ENCODE measurements at places on chromosomes 7 and 10.

DNA sequence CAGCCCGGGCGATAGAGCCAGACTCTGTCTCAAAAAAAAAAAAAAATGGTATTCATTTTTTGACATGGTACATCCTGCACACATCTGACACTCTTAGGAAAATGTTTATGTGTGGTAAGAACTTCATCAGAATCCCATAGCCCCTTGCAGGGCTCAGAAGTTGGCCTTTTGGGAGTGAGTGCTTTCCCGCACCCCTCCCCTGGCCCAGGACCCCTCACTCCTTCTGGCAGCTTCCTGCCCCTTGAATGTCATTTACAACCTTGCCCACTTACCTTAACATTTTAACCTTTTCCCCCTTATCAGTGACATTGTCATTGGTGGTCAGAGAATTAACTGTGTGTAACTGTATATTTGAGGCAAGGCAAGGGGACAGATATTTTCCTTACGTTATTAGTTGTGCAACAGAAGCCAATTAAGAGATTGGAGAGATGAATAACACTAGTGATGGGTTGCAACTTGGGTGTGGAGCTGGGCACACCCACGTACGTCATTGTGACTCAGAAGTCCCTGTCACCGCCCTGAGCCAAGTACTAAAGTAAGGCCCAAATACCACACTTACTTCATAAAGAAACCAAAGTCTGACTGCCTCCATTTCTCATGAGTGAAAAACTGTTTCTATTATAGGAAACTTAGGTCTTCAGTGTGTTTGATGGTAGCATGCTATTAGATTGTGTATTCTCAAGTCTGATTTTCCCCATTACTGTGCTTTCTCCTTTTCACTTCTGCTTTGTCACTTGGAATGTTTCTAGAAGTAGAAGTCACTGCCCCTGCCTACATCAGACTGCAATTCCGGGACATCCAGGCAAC is 31.6 kb downstream of the OGDH start:
- DNase-seq = peak; percentile 45

- DNase-seq = peak; percentile 56
These were observed 511 bp upstream of the NRP1 start for GRCh38 chr10:33334805-33335550.

DNA sequence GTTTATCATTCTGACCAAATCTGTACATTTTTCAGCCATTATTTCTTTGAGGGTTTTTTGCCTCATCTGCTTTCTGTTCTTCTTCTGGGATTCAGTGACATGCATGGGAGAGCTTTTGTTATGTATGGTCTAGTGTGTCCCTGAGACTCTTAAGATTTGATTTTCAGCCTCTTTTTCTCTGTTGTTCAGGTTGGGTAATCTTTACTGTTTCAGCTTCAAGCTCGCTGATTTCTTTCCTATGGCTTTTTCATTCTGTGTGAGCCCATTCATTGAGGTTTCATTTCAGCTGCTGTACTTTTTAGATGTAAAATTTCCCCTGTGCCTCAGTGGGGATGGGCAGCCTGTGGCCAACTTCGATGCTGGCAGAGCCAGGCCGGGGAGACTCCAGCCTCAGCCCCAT is 38.1 kb downstream of the FOXK1 start:
- no peak for DNase-seq

DNA sequence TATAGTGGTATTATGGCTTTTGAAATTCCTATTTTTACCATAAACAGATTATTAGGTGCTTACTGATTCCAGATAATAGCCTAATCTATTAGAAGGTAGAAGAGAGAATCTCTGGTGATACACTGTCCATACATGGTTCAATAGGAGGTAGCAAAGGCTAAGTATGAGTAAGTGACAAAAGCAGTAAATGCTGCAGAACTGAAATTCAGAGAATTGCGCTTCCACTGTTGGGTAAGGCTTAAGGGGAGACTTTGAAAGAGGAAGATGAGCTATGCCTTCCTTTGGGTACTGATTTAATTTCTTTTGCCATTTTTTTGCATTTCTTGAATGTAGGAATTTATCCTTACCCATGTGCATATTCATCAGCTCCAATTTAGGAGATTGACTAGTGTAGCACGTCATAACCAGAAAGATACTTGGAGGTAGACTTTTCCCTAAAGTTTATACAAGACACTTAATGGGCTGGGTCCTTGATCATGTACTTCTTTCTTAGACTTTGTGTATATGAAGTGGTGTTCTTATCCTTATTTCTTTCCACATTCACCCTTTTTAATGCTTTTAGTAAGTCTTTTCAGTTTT is 15.3 kb downstream of the MKLN1 start:
- no peak for DNase-seq

GRCh38 chr10:100881556-100882213 is 31.1 kb upstream of the SLF2 start:
- no peak for DNase-seq

DNA sequence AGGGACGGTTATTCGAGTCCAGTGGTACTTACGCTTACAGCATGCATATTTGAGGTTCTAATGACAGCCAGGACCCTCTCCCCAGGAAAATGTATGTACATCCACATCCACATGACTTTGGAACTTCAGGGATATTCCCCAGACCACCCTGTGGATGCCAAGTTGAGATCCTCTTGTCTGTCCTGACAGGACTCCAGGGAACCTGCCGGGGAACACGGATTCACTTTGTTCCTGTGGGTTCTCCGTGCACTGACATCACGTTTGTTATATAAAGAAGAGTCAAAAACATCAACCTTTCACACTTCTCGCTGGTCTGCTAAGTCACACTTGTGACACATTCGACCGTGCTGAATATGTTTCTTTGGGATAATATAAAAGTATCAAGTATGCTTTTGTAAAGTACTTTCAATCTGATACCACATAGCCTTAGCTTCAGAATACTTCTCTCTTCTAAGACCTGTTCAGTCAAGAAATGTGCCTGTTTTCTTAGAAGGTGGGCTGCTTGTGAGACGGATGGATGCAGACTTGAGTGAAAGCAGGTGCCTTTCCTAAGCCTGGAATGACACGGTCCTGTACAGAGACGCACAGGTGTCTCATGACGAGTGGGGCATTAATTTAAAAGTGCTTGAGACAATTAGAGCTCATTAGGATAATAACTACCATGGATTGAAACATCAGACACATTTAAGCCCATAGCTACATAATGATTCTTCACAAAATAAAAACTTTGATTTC is 38.7 kb downstream of the CALML5 start:
- no peak for DNase-seq

DNA sequence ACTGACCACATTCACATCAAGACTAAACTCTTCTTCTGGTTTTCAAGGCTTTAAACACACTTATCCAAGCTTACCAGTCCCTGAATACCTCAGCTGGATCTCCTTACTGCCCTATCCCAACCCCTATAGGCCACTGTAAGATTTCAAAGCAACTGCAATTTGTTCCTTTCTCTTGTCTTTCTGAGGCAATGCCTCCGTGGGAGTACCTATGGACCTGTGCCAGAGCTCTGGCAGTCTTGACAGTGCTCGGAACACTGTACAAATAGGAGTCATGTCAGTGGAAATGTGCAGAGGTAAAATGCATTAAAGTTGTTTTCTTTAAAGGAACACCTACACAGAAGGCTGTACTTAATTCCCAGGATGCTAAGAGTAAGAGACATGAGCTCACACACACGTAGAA is 124.7 kb downstream of the CNOT4 start:
- DNase-seq = no peak

- DNase-seq = no peak
These were observed 49.1 kb downstream of the FEZF1 start for GRCh38 chr7:122255454-122255853.

GRCh38 chr10:78684947-78685346 is 383.8 kb upstream of the ZMIZ1 start:
- DNase-seq = no peak
